ENCODE measurements at places on chromosomes 7 and 10. TPM values are rescaled to one million over a fixed set of nuclear protein-coding genes. Genes with fewer than 3 reads are reported as not detected.

DNA sequence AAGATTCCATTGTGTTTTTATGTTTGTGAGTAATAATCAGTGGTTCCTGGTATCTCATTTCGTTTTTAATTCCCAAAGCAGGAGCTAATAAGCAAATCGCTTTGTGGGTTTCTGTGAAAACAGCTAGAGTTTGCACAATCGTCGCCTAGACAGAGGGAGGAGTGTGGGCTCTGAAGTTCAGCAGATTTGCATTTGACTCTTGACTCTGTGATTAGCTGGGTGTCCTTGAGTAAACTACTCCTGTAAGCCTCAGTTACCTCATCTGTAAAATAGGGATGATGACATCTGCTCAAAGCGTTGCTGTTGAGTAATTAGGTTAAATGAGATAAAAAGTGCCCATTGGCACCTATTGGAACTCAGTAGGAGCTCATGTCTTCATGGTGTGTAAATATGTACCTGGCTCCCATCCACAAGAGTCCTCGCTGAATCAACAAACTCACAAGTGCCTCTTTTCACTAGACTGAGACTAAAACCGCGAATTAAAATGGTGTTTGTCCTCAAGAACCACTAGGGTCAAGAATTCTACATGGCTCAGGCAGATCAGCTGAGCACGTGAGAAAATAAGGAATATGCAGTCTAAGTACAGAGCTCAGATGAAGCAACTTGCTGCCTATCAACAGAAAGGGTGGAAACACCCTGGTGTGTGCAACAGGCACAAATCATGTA lies 385.8 kb upstream of the C7orf33 start:
- H3K27ac ChIP-seq, result no peak overlapping the region
- H3K27me3 ChIP-seq, result peaks cover 6% of the 10 kb centered on the region
- H3K4me1 ChIP-seq, result no peaks in the 10 kb centered on the region

- no peak overlapping the region for H3K4me3 ChIP-seq
- H3K27me3 ChIP-seq, result no peaks in the 10 kb centered on the region
- H3K27ac ChIP-seq, result peak overlapping the region; percentile 73
- peaks cover 21% of the 10 kb centered on the region for H3K4me1 ChIP-seq
- peaks cover 25% of the 10 kb centered on the region for H3K36me3 ChIP-seq
Observed at GRCh38 chr10:77844177-77844576, 82.4 kb downstream of the DLG5 start.

The GPR26 gene
- total RNA-seq, result 1.8 TPM

- peaks cover 11% of the 10 kb centered on the region for H3K36me3 ChIP-seq
- no peak overlapping the region for H3K4me3 ChIP-seq
- H3K4me1 ChIP-seq, result no peaks in the 10 kb centered on the region
- H3K27me3 ChIP-seq, result no peaks in the 10 kb centered on the region
- no peak for DNase-seq
- H3K27ac ChIP-seq, result no peak overlapping the region
Observed at GRCh38 chr7:2587778-2588177, 29.0 kb downstream of the IQCE start.

GRCh38 chr7:19015098-19015497 lies 102.3 kb downstream of the TWIST1 start:
- peaks cover 13% of the 10 kb centered on the region for H3K36me3 ChIP-seq
- H3K4me3 ChIP-seq, result no peak overlapping the region
- DNase-seq, result no peak
- H3K27ac ChIP-seq, result no peak overlapping the region
- no peaks in the 10 kb centered on the region for H3K27me3 ChIP-seq
- H3K4me1 ChIP-seq, result no peaks in the 10 kb centered on the region

GRCh38 chr7:40329601-40330153 lies 194.9 kb downstream of the SUGCT start:
- no peak overlapping the region for H3K4me3 ChIP-seq
- DNase-seq, result no peak
- peaks cover 11% of the 10 kb centered on the region for H3K4me1 ChIP-seq
- no peaks in the 10 kb centered on the region for H3K27me3 ChIP-seq
- no peaks in the 10 kb centered on the region for H3K36me3 ChIP-seq

DNA sequence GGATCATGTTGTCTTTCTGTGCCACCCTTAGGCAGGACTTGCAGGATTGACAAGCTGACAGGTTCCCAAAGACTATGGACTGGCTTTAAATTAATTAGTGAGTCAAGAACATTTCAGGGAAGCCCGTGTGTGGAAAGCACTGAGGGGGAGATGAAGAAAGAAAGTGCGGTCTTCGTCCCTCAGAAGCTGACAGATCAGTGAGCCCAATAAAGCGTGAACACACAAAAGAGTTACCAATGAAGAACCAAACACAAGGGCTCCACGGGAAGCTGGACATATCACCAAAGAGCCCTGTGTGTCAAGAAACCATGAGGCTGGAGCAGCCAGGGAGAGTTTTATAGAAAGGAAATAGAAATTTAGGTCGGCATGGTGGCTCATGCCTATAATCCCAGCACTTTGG lies 725.8 kb downstream of the PARD3 start:
- H3K4me1 ChIP-seq, result no peaks in the 10 kb centered on the region
- H3K27ac ChIP-seq, result no peak overlapping the region
- H3K4me3 ChIP-seq, result no peak overlapping the region
- no peaks in the 10 kb centered on the region for H3K36me3 ChIP-seq

The PNLIPRP1 gene
- not detected for total RNA-seq

- no peak overlapping the region for H3K27ac ChIP-seq
- no peak for DNase-seq
- H3K36me3 ChIP-seq, result no peaks in the 10 kb centered on the region
- no peaks in the 10 kb centered on the region for H3K27me3 ChIP-seq
Observed at GRCh38 chr7:91474074-91474473, 209.8 kb downstream of the FZD1 start.

The HABP2 gene
- total RNA-seq, result 7.5 TPM

The VOPP1 gene
- total RNA-seq, result 38.9 TPM

DNA sequence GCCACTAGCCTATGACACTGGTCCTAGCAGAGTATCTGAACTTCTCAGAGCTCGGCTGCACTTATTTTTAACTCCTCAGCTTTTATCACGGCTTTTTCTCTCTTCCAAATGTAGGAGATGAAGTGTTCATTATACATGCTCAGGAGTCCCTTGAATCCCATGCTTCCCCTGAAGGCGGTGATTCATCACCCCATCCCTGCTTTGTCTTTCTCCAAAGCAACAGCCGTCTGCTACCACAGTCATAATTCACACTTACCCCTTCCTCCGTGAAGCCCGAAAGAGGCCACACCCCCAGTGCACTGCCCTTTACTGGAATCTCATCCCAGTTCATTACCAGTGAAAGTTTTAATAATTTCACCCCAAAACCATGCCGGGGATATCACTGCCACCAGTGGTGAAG lies 301.5 kb upstream of the SHH start:
- no peak overlapping the region for H3K4me3 ChIP-seq
- H3K4me1 ChIP-seq, result no peaks in the 10 kb centered on the region
- H3K27me3 ChIP-seq, result no peaks in the 10 kb centered on the region
- DNase-seq, result no peak
- H3K36me3 ChIP-seq, result no peaks in the 10 kb centered on the region
- no peak overlapping the region for H3K27ac ChIP-seq

- no peak for DNase-seq
- no peak overlapping the region for H3K27ac ChIP-seq
- peaks cover 25% of the 10 kb centered on the region for H3K27me3 ChIP-seq
- H3K4me1 ChIP-seq, result peaks cover 21% of the 10 kb centered on the region
Observed at GRCh38 chr10:76082232-76082631, 650.8 kb downstream of the LRMDA start.

DNA sequence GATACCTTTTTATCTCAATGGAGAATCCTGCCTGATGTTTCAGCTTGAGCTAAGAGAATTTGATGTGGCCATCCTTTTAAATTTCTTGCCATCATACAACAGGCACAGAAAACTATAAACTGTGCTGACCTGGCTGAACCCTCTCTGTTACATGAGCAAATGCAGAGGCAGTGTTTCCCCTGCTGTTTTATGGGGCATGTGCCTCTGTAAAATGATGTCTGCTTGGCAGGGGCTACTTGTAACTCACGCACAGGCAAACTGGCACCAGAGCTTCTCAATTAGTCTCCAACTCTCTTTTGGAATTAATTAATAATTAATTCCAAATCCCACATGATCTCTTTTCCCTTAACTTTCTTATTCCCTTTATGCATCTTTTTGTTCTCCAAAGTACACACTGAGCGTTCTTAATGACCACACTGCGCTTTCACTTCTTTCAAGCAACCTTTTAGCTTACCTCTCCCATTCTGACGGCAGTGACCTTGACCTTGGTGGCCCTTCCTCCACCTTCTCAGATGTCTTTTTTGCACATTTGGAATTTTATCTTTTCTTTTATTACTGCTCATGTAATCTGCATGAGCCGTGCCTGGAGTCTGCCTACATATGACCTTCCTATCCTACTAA lies 334.0 kb downstream of the PLXNA4 start:
- no peaks in the 10 kb centered on the region for H3K36me3 ChIP-seq
- peaks cover 5% of the 10 kb centered on the region for H3K27me3 ChIP-seq
- no peaks in the 10 kb centered on the region for H3K4me1 ChIP-seq
- no peak for DNase-seq

DNA sequence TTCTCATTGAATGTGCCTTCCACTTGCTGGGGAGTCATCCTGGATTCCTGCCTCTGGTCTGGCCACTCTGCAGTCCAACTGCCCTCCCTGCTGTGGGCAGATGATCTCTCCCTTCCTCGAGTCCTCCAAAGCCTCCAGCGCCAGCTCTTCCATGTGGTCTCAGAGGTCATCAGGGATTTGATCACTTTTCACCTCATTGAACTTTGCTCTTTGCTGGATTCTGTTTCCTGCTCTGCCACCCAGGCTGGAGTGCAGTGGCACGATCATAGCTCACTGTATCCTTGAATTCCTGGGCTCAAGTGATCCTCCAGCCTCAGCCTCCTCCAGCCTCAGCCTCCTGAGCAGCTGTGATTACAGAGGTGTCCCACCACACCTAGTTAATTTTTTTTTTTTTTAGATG lies 22.1 kb upstream of the TBXAS1 start:
- DNase-seq, result no peak
- no peak overlapping the region for H3K4me3 ChIP-seq
- no peak overlapping the region for H3K27ac ChIP-seq
- peaks cover 3% of the 10 kb centered on the region for H3K4me1 ChIP-seq

- H3K4me1 ChIP-seq, result no peaks in the 10 kb centered on the region
- DNase-seq, result no peak
- peaks cover 34% of the 10 kb centered on the region for H3K27me3 ChIP-seq
- H3K36me3 ChIP-seq, result no peaks in the 10 kb centered on the region
Observed at GRCh38 chr10:127832501-127832900, 60.2 kb downstream of the CLRN3 start.

GRCh38 chr7:121447243-121447910 lies 51.3 kb upstream of the FAM3C start:
- no peak for DNase-seq
- H3K36me3 ChIP-seq, result no peaks in the 10 kb centered on the region
- no peaks in the 10 kb centered on the region for H3K27me3 ChIP-seq
- H3K4me3 ChIP-seq, result no peak overlapping the region

The SEMA4G gene
- 46.0 TPM for total RNA-seq

- no peak overlapping the region for H3K27ac ChIP-seq
- no peaks in the 10 kb centered on the region for H3K36me3 ChIP-seq
- no peaks in the 10 kb centered on the region for H3K4me1 ChIP-seq
- no peak overlapping the region for H3K4me3 ChIP-seq
- DNase-seq, result no peak
Observed at GRCh38 chr7:84801396-84801795, 385.5 kb downstream of the SEMA3D start.

The GPR37 gene
- 16.6 TPM for total RNA-seq

DNA sequence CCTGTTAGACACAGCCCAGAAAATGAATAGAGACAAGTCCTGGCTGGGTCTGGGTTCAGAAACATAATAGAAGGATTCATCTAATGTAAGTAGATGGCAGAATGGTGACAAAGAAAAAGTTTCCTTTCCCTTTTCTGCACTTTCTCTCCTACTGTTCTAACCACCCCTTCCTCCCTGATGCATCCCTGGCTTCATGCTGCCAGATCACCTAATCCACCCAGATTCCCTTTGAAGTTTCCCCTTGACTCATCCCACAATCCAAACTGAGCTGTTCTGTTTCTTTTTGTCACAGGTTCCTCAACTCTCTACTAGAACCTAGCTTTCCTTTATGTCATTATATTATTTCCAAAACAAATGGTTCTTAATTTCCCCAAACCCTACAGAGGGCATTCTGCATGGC lies 1.1 kb upstream of the MACC1 start:
- H3K27ac ChIP-seq, result peak overlapping the region; percentile 100
- H3K4me3 ChIP-seq, result peak overlapping the region; percentile 88
- peaks cover 9% of the 10 kb centered on the region for H3K4me1 ChIP-seq
- no peaks in the 10 kb centered on the region for H3K27me3 ChIP-seq
- H3K36me3 ChIP-seq, result peaks cover 7% of the 10 kb centered on the region
- DNase-seq, result no peak

The NXPH1 gene
- 0.29 TPM for total RNA-seq

The RPEL1 gene
- total RNA-seq, result not detected

The VWA2 gene
- 2.9 TPM for total RNA-seq

The CLCN1 gene
- total RNA-seq, result 0.12 TPM

DNA sequence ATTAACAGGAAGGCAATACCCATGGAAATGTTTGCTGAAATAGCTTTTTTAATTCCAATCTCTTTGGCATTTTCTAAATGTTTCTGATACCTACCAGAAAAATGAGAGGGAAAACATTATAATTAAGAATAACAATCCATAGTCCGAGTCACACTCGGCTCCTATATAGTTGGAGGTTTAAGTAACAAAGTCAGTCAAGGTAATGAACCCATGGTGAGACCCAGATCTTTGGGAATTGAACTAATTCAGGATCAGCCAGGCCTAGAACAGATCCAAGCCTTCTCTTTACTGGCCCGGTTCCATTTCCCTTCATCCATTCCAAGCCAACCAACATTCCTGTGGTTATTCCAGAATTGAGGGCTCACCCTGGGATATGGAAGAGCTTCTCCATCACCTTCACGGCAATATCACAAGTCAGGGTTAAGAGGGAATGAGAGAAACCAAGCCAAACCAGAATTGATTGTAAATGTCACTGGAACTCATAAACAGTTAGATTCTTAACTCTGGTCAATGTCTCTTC lies 28.3 kb downstream of the ABCB4 start:
- H3K27me3 ChIP-seq, result no peaks in the 10 kb centered on the region
- H3K4me1 ChIP-seq, result no peaks in the 10 kb centered on the region
- H3K4me3 ChIP-seq, result no peak overlapping the region
- H3K27ac ChIP-seq, result no peak overlapping the region

The CUL2 gene
- 32.4 TPM for total RNA-seq

- peaks cover 28% of the 10 kb centered on the region for H3K4me1 ChIP-seq
- H3K4me3 ChIP-seq, result no peak overlapping the region
- H3K27me3 ChIP-seq, result peaks cover 3% of the 10 kb centered on the region
- no peak overlapping the region for H3K27ac ChIP-seq
- DNase-seq, result no peak
- no peaks in the 10 kb centered on the region for H3K36me3 ChIP-seq
Observed at GRCh38 chr10:78263521-78263988, 229.9 kb downstream of the RPS24 start.

The ANXA8L1 gene
- 0.97 TPM for total RNA-seq

Measured in type B pancreatic cell (in vitro differentiated cells).